ENCODE measurements at places on chromosomes 2 and 18.

- peak; percentile 59 for DNase-seq
Measured at GRCh38 chr2:26692279-26692896, at the start of gene KCNK3. Gene KCNK3, plus strand, starts transcription at chr2:26692722. Its CDS starts 154 bp downstream, at chr2:26692876.

GRCh38 chr2:122486705-122487415 is 731.4 kb downstream of the TSN start:
- no peak for DNase-seq

DNA sequence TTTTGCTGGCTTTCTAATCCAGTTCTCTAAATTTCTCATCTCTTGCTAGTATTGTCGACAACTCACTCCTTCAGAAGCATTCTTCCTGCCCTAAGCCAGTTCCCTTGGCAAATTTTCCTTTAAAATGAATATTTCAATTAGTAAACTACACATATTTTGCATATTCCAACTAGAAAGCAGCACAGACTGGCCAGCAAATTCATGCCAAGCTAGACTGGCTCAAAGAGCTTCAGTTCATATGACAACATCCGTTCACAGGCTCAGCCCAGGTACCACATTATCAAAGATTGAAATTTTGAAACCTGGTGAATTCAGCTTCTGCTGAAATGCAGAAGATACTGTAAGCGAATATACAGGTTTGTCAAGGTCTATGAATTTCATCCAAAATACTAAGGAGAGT is 64.5 kb downstream of the AFF3 start:
- DNase-seq, result no peak

DNA sequence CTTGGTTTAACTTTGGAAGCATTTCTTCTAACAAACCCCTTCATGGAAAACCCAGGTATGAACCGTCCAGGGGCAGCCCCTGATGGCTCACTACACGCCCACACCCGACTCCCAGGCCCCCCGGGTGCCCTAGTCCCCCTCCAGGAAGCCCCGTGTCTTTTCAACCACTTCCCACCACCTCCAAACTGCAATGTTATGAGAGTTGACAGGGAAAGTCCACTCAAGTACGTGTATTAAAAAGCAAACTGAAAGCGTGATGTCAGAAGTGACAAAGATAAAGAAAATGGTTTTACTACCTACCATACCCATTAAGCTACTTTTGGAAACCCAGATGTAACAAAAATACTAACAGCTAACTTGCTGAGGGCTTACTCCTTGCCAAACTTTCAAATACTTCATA is 51.5 kb downstream of the L3MBTL4 start:
- DNase-seq, result no peak

DNA sequence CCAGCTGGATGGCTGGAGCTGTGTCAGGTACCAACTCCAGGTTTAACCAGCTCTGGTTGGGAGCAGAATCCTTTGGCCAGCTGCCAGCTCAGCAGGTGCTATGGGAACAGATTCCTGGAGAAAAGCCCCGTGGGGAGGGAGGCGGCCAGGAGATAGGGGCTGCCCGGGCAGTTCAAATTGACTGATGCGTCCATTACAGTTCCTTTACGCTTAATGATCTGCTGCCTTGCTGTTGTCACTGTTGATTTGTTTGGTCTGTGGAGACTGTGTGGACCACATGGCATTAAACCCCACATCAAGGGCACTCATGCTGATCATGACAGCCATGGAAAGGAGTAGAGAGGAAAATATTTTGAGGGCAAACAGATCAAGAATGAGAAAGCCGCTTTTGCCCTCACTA is 200.0 kb downstream of the TSN start:
- DNase-seq, result peak; percentile 96

DNA sequence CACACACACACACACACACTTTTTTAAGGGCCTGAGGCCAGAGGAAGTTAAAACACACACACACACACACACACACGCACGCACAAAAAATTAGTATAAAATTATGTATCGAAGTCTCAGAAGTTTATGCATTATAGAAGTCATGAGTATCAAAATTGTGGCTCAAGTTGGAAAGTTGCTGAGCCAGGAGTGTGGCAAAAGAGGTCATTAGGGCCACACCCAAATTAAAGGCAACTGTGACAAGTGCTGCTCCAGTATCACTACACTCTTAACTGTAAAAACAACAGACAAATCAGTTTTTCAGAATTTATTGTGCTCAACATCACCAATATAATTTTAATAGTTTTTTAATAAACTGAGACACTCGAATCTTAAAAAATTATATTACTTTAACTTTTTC is 36.9 kb downstream of the YWHAQ start:
- no peak for DNase-seq

DNA sequence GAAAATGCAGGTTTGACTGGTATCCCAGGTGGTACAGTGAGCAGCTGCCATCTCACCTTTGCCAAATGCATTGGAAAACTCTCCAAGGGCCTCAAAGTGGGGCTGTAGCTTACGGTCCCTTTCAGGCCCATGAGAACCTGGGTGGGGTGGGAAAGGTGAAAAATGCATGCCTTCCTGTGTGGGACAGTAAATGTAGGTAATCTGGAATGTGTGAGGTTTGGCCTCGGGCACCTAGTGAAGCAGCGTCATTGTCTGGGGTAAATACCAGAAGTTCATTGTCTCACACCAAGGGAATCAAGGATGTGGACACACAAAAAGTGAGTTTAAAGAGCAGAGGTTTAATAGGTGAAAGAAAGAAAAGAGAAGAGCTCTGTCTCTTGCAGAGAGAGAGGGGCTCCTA is 36.6 kb downstream of the TIMM21 start:
- no peak for DNase-seq

- no peak for DNase-seq
Measured at GRCh38 chr2:46079985-46080560, 217.1 kb upstream of the EPAS1 start.

DNA sequence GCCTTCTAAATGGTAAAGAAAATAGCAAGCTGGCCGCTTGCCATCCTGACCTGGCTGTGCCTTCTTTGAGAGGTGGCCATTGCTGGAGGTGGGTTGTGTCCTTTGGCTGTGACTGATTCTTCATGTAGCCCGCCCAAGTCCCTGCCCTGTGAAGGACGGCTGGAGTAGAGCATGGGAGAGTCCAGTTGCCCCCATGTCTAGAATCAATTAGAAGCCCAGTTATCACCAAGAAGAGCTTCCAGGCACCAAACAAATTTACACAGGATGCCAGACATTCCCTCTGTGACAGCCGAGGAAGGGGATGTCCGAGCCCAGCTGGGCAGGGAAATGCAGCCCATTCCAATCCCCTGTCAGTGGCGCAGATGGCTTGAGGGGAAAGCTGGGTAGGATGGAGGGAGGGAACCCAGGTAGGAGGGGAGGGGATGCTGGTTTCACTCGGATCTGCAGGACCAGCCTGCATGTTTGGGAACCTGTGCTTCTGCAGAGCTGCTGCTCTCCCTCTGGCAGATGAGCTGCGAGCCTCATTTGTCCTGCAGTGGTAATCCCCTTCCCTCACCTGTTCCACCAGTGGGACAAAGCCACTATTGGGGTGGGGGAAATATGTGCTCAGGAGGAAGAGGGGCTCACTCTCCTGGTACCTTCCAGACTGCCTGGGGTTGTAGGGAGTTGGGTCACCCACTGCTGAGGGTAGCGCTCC is 25.7 kb upstream of the ASB18 start:
- DNase-seq, result no peak

- no peak for DNase-seq
Measured at GRCh38 chr2:833180-833579, 117.5 kb upstream of the SNTG2 start.

GRCh38 chr18:67672155-67672554 is 155.6 kb upstream of the DSEL start:
- DNase-seq, result no peak

DNA sequence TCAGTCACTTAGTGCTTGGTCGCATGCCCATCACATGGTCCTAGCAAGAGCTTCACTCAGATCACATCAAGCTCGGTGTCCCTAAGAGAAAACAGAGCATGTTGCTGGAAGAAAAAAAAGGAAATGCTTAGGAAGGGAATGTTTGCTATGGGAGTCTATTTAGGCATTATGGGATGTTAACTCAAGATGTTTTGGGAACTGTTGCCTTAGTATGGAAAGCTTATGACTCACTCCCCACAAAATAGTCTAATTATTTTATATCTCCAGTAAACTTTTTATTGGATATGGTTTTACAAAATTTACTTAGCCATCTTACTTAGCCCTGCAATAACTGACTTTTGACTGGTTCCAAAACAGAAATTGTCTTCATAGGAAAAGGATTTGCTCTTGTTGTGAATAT is 439.5 kb upstream of the ZEB2 start:
- no peak for DNase-seq

DNA sequence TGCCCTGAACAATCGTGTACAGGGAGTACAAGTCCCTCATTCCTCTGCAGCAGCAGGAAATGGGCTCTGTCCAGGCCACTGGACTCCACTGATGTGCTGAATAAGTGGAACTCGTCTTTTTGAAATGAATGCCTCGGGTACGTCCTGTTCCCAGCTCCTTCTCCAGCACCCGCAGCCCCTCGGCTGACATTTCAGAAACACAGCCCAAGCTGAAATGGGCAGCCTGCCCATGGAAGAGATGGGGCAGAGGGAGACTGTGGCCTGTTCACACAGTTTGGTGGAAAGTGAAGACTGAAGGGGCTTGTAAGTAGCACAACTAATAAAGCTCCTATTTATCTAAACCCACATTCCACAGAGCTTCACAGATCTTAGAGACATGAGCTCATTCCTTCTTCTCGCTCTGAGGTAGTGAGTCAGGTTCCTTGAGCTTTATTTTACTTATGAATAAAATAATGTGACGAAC is 498.6 kb downstream of the TXNL1 start:
- no peak for DNase-seq

DNA sequence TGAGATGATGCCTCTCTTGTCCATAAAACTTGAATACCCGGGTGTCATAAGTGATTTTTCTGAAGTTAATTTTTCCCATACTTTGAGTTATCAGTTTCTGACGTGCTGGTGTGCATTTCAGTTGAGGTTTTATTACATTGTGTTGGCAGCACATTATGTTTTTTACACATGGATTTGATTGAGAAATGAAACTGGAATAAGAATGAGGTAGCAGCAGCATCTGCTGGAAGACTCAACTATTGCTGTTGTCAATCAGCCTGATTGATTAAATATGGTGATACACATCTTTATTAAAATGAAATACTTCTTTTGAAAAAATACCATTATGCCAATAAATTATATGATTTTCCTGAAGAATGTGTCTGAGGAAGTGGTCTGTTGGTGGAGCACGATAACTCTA is 60.5 kb downstream of the INSIG2 start:
- DNase-seq, result no peak

DNA sequence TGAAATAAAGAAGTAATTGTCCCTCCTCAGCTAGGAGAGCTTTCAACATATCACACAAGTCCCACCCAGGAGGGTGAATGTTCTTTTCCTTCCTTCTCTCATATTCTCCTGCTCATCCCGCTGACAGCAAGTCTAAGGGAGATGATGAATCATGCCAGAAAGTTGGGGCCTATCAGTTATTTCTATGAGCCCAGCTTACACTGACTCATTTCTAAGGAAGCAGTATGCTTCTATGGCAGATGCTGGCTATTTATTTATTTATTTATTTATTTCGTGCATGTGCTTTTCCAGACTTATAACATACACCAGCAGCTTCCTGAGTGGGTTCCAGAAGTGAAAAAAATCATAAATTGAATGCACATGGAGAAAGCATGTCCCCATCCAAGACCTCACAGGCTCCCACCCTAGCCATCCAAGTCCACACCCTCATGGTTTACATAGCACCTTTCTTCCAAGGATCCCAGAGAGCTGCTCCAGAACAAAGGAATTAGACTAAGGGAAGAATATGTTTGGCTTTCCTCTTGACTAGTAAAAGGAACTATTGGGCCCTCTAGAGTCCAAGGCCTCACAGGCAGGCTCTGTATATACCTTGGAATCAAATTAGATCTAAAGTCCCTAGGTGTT is 1074.2 kb upstream of the ZEB2 start:
- no peak for DNase-seq
